ENCODE measurements at places on chromosomes 11 and 22. TPM values are rescaled to one million over a fixed set of nuclear protein-coding genes. Genes with fewer than 3 reads are reported as not detected.

- no peak for DNase-seq
Measured at GRCh38 chr11:92411431-92411830, 186.8 kb downstream of the FAT3 start.

GRCh38 chr22:41834005-41834944 is 1.4 kb downstream of the SREBF2 start:
- no peak for DNase-seq

GDPD4 gene
- 0.27 TPM for polyA plus RNA-seq

- DNase-seq = no peak
Measured at GRCh38 chr11:19199771-19200170, 2.0 kb downstream of the CSRP3 start.

- no peak for DNase-seq
Measured at GRCh38 chr11:116467823-116468222, 305.0 kb downstream of the BUD13 start.

- no peak for DNase-seq
Measured at GRCh38 chr11:19321351-19321750, 80.6 kb upstream of the E2F8 start.

Measured in muscle of arm (tissue), 14 donors.